ENCODE measurements at places on chromosomes 3 and 15.

GRCh38 chr3:5489536-5489935 lies 302.0 kb downstream of the EDEM1 start:
- no peak for DNase-seq

DNA sequence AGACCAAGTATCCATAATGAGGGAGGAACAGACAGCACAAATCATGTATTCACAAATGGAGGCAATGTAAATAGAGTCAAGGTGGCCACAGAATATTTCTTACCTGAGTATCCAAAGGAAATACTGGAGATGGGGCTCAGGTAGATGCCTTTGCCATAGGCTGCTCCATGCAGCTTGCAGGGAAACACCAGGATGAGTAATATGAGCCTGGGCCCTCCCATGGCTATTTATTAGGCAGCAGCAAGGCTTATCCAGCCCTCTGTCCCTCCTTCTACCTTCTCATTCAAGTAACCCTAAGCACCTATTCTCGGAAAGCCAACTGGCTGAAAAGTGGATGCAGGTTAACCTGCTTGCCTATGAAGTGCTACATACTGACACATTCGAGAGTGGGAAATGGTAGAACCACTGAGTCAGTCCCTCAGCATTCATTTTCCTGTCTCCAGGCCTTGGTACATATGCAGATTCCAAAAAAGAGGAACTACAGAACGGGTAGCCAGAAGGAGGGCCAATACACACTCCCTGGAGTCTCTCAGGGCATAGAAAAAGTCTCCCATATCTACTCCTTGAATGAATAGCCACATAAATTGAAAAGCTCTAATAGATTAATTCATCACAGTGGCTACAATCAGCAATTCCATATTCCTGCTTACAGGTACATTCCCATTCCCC lies 18.3 kb upstream of the PKM start:
- no peak for DNase-seq

DNA sequence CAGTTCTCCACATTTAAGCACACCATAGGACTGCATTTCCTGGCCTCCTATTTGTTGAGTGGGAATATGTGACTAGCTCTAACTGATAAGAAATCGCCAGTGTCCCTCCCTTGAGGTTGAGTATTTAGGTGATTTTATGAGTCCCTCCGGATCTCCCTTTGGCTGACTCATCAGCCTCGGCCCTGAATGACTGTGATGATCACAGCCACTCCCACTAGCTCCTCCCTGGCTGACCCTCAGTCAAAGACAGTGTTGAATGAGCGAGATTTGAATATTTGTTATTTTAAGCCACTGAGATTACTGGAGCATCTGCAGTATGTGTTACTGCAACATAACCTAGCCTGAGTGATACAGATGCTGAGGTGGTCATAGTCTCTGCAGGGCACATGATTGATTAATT lies 515.3 kb downstream of the EPHB1 start:
- DNase-seq: no peak

GRCh38 chr3:37502621-37503020 lies 328.2 kb upstream of the LRRFIP2 start:
- no peak for DNase-seq

DNA sequence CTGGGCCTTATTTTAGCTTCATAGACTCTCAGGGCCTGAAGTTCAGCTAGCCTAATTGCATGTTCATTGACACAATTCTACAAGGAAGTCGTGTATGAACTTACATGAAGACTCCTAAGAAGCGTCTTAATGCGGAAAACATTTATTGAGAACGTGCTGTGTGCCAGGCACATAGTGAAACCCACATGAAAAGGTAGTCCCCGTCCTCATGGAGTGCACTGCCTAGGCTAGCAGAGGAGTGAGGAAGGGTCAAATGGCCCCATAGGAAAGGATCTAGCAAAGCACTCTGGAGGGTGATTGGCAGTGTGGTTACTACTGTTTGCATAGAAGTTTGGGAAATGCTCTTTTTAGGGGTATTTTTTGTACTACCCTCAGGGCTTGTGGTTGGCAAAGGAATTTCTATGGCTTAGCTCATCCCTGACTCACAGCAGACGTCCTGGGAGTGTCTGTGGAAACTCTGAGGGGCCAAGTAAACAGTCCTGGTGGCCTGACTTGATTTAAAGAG lies 854 bp upstream of the NPTN start:
- no peak for DNase-seq

Data from mesothelial cell of epicardium (in vitro differentiated cells).